Activated T-cell treated with anti-CD3 and anti-CD28 coated beads, Interleukin-2, amount 50 U/mL, for 4 hours (primary cell): ENCODE measurements at places on chromosomes 3 and 15.

GRCh38 chr15:66404532-66404931 lies 17.8 kb downstream of the MAP2K1 start:
- DNase-seq: no peak

- DNase-seq: no peak
Measured at GRCh38 chr15:57112178-57112577, 193.7 kb downstream of the TCF12 start.

DNA sequence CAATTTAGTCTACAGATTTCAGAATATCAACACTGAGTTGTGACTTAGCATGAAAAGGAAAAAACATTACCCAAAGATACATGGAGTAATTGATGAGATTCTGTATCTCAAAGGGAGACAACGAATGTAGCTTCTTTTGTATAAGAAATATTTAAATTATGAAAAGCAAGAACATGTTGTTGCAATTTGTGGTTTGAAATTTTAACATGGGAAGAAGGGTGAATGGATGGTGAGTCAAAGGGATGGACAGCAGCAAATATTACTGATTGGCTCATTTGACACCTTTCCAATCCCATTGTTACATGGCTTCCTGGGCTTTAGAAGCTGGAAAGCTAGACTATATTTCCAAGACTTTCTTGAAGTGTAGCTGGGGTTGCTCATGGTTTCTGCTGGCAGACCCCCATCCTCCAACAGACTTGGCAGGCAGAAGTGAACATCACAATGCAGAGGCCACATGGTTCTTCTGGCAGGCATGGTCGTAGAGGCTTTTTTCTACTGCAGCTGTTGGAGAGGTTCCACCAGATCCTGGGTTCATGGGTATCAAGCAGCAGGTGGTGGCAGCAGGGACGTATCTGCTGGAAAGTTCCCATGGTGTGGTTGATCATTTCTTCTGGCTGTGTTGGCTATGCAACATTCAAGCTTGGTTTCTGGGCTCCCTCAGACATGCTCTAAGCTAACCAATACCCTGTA lies 47.2 kb upstream of the KPNA4 start:
- DNase-seq: no peak

DNA sequence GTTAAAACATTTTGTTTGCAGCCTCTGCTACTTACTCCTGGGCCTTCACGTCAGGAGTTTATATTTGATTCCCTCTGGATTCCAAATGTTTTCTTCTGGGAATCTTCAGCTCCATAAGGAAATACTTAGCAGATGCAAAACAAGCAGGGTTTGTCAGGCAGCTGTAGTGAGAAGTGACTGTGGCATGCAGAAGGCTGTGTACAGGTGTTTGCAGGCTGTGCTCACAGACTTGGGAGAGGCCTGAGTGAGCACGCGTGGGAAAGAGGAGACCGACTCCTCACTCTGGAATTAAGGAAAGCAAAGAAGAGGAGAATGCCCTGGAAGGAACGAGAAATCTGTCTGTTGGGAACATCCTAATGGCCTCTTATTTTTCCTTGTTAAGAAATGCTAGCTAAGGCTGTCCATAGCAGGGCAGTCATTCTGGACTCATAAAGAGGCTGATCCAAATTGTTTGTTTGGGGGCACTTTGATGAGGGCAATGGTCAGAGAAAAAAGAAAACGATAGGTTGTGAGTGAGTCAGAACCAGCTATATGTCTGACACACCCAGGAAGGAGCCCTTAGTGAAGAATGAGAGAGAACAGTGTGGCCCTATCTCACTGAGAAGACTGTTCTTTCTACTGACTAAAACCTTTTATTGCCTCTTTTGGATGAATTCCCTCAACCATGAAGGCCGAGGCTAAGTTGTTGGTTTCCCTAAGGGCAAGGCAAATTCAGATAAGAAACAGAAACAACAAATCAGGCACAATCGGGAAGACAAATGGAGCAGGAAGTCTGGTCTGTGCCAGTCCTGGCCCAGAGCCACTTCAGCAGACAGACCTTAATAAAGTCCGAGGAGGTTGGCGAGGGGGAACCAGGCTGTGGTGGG lies 82.6 kb downstream of the TGFBR2 start:
- DNase-seq: no peak

DNA sequence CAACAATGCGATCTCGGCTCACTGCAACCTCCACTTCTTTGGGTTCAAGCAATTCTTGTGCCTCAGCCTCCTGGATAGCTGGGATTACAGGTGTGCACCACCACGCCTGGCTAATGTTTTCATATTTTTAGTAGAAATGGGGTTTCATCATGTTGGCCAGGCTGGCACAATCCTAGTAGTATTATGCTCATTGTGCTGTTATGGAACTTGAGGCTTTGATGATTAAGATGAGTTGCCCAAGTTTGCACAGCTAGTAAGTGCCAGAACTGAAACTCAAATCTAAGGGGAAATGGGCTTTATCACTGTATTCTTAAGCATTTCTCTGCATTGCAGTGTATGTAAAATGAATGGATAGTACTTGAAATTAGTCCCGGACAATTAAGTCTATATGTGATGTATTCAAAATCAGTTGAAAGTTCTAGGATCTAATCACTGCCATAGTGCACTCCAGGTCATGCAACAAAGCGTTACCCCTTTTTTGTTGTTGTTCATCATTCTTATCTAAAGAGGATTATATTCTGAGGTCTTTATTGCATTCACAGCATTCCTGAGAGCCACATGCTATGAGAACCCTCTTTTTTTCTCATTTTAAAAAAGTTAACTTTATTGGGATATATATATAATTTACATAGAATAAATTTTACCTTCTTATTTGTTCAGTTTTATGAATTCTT lies 378.7 kb upstream of the CNTN6 start:
- DNase-seq: no peak
